Neural cell (in vitro differentiated cells): ENCODE measurements at places on chromosomes 5 and 9. TPM values are rescaled to one million over a fixed set of nuclear protein-coding genes. Genes with fewer than 3 reads are reported as not detected.

The CCL27 gene
- polyA plus RNA-seq, result 0.82 and 2.9 TPM in 2 replicates

The PCDHGB3 gene
- not detected in 2 replicates for polyA plus RNA-seq

The ECSCR gene
- not detected in 2 replicates for polyA plus RNA-seq

The SIGMAR1 gene
- 50.2 and 52.5 TPM in 2 replicates for polyA plus RNA-seq

The IRGM gene
- polyA plus RNA-seq, result 0.28 TPM in 1 of 2 replicates, not detected in the other

The GPX3 gene
- 4.0 and 5.1 TPM in 2 replicates for polyA plus RNA-seq

The DAB2 gene
- polyA plus RNA-seq, result 0.63 and 0.72 TPM in 2 replicates

The IGIP gene
- polyA plus RNA-seq, result 2.9 and 4.4 TPM in 2 replicates

The ALG2 gene
- polyA plus RNA-seq, result 15.8 and 17.3 TPM in 2 replicates

The INSYN2B gene
- polyA plus RNA-seq, result 0.37 and 5.5 TPM in 2 replicates

The ANXA2R gene
- not detected in 2 replicates for polyA plus RNA-seq

The IL3 gene
- polyA plus RNA-seq, result not detected in 2 replicates
